Forelimb muscle (tissue), 1 donor: ENCODE measurements at places on chromosomes 2 and 18.

GRCh38 chr2:100747996-100748615 lies 71.8 kb upstream of the NPAS2 start:
- no peak for DNase-seq

GRCh38 chr2:130795431-130795830 lies 40.1 kb downstream of the AMER3 start:
- no peak for DNase-seq

GRCh38 chr2:163407296-163407695 lies 328.5 kb downstream of the FIGN start:
- DNase-seq = no peak

DNA sequence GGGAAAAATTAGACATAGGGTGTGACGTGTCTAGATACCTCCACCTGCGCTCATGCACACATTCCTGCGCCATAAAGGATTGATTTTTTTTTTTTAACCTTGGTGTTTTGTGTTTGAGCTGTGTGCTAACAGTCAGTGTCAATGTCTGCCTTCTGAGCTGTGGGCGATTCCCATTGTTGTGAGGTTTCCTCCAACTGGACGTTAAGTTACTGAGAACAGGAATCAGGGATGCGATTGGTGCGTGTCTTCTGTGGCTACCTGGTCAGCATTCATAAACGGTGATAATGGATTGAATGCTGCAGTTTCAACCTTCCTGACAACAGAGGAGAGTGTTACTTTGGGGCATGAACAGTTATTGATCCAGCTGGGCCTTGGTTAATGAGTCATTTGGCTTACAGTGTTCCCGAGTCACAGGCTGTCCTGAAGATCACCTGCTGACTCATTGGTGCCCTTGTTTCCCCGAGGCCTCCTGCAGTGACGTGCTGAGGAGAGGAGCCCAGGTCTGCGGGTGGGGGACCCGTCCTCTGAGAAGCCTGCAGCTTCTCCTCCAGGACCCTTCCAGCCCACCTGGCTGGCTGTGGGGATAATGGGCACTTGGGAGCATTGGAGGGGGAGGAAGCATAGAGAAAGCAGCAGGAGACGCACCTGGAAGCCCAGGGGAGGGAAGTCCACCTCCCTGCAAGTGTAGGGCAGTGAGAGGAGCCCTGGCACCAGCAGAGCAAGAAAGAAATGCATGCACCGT lies 25.8 kb upstream of the CABYR start:
- no peak for DNase-seq

- DNase-seq = no peak
Measured at GRCh38 chr2:171132086-171132485, 28.6 kb downstream of the TLK1 start.

GRCh38 chr2:176317623-176318065 lies 48.4 kb downstream of the MTX2 start:
- no peak for DNase-seq

DNA sequence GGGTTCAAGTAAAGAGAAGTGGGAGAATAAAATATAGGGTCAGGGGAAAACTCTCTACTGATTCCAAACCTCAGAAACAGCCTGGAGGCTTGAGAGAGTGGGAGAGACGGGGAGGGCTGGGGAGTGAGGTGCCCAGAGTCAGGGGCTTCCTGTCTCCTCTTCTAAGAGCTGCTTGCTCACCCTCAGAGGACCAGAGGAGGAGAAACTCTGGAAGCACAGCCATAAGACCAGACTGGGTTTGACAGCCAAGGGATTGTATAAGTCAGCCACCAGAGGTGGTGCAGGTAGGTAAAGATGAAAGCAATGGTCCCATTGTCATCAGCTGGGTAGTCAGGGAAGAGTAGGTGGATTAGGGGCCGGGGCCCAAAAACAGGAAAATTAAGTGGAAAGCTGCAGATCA lies 259.4 kb downstream of the TNS1 start:
- no peak for DNase-seq

DNA sequence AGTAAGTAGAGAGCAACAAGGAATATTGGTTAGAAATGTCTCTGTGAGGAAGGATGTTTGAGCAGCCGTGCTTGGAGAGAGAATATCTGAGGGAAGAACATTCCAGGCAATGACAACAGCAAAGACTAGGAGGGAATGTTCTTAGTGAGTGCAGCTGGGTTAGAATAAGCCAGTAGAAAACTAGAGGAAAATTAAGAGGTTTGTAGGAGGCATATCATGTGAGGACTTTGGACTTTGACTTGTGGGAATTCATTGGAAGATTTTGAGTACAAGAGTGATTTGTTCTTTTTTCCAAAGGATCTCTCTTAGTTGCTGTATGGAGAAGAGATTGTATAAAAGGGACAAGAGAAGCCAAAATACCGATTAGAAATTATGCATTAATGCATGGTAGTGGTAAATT lies 47.2 kb downstream of the PPM1B start:
- DNase-seq = no peak

- no peak for DNase-seq
Measured at GRCh38 chr2:144950899-144951560, 431.1 kb upstream of the ZEB2 start.

DNA sequence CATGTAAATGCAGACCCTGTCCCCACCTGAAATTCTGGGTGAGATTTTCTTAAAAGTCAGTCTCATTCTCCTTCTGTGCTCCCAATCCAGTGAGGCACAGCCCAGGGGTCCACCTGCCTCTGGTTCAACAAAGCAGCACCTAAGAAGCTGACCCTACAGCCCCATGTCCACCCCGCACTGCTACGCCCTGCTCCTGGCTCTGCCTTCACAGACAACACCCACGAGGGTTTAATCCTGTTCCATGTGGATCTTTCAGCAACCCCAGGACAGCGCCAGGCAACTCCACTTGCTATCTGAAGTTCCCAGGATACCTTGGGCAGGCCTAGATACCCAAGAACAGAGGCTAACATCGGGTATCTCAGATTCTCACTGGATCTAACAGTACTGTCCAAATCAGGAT lies 44.9 kb downstream of the HDLBP start:
- DNase-seq = no peak
